ENCODE measurements at places on chromosomes 13 and 19.

DNA sequence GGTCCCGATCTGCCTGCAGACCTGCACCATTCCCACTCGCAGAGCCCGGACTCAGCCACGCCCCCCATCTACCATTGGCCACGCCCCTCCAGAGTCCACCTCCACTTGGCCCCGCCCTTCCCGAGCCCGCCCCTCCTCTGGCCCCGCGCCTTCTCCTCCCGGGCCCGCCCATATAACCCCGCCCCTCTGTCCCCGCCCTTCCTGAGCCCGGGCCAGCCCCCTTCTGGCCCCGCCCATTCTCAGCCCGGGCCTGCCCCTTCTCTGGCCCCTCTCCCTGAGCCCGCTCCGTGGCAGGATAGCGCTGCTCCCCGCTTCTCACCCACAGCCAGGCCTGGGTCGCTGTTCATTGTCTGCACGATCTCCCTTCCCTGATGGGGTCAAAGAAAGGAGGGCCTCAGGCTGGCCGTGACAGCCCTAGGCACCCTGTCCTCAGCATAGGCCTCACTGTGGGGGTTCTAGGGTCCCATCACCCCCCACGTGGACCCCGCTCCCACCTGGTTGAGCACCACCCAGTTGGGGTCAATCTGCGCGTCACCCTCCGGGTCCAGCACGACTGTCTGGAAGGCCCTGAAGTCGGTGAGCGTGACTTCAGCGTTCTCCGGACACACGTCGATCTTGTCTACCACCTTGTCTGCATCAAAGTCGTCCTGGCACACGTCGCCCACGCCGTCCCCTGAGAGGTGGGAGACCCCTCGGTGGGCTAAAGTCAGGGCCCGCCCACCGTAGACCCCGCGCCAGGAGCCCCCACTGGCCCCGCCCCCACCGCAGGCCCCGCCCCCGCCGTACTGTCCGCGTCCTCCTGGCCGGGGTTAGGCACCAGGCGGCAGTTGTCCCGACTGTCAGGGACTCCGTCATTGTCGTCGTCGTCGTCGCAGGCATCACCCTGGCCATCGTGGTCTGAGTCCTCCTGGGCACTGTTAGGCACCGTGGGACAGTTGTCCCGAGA lies 5.7 kb downstream of the COMP start:
- DNase-seq, result peak; percentile 17

DNA sequence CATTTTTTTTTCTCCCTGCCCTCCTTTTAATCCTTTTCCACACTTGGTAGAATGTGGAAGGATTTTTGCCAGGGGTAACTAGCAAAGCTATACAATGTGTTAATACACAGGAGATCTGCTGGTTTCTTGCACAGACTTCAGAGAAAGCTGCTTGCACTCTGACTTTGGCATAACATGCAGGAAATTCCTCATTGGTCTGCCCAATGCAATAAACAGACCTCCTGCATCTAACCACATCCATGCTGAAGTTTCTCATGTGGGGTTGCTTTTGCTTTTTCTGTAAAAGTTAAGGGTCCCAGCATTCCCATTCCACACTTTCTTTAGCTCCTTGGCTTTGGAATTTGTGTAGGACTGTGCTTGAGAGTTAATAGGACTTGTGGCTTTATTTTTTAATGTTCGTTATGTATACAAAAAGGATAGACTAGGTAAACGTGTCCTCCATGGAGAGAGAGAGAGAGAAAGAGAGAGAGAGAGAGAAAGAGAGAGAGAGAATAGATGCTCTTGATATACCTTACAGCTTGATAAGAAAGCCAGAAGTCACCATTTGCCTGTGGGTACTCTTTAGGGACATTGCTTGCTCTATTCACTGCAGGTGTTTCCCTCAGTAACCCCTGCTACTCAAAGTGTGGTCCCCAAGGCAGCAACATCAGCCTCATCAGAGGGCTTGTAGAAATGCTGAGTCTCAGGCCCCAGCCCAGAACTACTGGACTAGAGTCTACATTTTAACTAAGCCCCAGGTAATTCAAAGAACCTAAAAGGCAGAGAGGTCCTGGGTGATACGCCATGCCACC lies 170.5 kb downstream of the SHISA2 start:
- DNase-seq, result no peak

- DNase-seq, result no peak
Measured at GRCh38 chr13:64130171-64130570, 2714.5 kb upstream of the PCDH20 start.

DNA sequence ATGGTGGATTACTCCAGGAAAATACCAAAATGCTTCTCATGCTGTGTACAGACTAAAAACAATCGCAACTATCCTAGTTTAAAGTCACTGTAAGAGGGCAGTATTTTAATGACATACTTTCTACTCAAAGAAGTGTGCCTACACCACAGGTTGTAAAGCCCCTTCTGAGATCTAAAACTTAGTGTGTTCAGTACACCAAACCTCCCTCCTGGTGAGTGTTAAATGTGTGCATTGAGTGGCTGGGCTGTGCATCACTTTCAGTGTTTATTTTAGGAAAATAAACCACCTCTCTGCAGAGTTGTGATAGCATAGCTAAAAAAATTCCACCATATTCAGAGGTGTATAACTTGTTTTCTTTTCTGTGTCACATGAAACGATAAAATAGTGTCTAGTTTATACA lies 263.7 kb downstream of the DACH1 start:
- no peak for DNase-seq

DNA sequence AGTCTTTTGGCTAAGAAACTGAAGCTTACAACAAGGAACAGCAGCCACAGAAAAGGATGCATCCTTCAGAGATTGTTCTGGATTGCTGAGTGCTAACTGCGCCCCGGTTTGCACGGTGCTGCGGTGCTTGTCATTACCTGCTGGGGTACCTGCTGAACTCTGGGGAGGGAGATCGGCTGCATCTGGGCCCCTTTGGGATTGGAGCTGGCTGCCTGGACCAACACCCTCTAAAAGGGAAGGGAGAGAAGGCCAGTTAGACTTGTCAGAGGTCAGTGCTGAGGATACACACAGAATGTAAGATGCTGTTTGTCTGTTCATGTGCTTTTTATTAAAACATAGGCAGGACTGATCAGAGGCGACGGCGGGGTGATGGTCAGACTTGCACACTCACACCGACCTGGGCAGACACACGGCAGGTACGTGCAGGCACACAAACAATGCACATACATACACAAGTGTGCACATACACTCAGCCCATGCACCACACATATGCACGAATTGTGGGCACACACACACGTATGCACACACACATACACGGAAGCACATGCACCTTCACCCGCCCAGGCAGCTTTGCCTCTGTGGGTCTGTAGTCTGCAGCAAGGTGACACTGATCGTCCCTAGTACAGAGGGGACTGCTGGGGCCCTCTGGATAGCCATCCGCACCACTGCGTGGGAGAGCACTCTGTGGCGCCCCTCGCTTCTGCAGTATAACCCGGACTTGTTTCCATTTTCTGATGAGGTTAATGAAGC lies 66.1 kb downstream of the RFX2 start:
- no peak for DNase-seq

- no peak for DNase-seq
Measured at GRCh38 chr19:45769821-45770191, 754 bp upstream of the SIX5 start.

DNA sequence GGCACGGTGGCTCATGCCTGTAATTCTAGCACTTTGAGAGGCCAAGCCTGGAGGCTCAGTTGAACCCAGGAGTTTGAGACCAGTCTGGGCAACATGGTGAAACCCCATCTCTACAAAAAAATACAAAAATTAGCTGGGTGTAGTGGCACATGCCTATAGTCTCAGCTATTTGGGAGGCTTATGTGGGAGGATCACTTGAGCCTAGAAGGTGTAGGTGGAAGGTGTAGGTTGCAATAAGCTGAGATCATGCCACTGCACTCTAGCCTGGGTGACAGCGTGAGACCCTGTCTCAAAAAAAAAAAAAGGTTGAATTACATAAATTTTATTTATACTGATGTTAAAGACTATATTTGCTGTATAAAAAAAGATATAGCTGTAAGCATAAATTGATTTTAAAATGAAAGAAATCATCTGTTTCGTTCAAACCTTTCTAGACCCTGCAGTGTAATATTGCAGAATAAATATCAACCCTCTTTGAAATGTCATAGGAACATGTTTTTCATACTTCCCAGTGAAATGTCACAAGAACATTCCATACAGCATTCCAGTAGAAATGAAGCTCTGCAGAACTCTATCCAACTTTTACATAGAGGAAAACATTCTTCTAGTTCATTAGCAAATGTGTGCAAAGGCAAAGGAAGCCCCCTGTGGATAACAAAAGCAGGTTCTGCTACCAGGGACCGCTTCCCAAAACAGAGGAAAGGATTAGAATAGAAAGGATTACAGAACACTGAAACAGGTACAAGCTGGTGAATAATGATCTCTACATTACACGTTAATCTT lies 76.0 kb downstream of the CAB39L start:
- no peak for DNase-seq

- no peak for DNase-seq
Measured at GRCh38 chr13:95317039-95317989, 16.1 kb upstream of the ABCC4 start.

GRCh38 chr13:108786456-108787200 lies 157.2 kb downstream of the MYO16 start:
- no peak for DNase-seq

DNA sequence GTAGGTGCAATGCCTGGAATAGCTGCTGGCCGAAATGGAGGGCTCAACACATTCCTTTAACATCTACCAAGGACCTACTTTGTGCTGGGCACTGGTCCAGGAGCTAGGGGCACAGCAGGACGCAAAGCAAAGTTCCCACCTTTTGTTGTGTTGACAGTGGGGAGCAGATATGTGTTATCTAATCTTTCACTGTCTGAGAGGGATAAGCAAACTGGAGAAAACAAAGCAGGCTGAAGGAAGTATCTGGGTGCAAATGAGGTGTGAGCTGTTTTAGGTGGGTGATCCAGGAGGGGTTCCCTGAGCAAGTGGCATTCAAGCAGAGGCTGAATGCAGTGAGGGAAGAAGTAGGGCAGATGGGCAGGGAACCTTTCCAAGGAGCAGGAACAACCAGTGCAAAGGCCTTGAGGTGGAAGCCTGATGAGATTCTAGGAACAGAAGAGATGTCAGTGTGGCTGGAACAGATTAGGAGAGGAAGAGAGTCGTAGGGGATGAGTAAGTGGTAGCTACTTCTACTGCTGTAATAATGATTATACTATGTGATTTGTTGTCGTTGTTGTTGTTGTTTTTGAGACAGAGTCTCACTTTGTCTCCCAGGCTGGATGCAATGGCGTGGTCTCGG lies 2.2 kb upstream of the PLAUR start:
- no peak for DNase-seq

- no peak for DNase-seq
Measured at GRCh38 chr13:108561149-108561548, 68.3 kb upstream of the MYO16 start.

DNA sequence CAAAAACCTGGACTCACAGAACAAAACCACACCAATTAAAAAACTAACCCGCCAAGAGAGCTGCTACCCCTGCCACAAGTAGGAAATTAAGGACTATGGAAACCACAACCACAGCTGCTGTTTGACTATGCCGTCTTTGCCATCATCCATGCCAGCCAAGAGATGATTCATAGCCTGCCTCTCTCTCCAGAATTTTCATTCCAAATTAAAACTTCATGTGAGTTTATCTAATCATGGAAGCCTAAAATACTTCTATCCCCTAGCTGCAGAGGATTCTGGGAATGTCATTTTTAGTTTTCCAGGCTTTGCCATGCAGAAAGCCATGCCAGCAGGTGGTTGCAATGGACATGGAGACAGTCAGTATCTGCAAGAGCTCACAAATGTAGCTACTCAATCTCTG lies 27.6 kb upstream of the GTF2F2 start:
- DNase-seq, result no peak

- DNase-seq, result no peak
Measured at GRCh38 chr19:11620553-11620952, 23.3 kb downstream of the ZNF627 start.

- DNase-seq, result no peak
Measured at GRCh38 chr13:67017276-67017675, 212.9 kb downstream of the PCDH9 start.

DNA sequence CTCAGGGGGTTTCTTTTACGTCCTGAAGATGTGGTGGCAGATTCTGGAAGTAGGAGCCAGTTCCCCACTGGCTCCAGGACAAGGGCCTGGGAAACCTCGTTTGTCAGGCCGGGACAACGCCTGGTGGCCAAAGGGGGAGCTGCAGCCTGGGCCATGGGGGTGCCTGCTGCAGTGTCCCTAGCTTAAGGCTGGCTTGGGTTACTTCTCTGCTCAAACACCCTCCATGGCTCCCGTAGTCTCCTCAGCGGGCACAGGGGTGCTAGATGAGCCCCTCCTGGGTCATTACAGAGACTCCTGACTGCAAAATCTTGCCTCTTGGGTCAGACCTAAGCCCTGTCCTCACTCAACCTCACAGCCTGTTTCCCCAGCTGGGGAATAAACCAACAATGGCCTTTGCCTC lies 14.7 kb downstream of the CILP2 start:
- DNase-seq, result no peak

GRCh38 chr13:84705982-84706710 lies 823.9 kb upstream of the SLITRK1 start:
- DNase-seq, result no peak

DNA sequence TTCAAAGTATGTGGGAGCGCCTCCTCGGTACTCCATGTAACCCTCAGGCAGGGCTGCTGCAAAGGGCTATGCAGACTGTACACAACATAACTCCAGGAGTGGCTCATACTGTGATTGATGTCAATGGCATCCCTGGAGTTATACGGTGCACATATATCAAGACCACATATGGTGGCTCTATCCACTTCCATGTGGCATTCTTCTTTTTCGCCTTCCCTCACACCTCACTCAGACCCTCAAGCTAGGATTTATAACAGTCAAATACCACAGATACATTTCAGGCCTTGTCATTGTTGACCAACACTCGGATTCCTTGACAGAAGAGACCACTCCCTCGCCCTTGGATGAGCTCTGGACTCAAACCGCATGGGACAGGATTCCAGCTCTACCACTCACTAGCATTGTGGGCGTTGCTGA lies 11.3 kb upstream of the UBL3 start:
- DNase-seq, result no peak

DNA sequence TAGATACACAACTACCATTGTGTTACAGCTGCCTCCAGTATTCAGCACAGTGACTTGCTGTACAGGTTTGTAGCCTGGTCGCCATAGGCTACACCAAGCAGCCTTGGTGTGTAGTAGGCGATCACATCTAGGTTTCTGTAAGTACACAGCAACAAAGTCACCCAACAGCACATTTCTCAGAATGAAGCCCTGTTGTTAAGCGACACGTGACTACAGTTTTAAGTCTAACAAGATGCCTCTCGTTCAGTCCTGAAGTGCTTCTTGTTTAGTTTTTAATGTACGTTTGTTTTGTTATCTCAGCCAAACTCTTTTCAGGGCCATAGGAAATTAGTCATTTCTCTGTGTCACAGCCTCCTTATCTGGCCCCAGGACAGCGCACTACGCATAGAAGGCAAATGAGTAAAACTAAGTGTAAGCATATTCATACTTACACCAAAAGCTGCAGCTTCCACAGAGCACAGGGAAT lies 50.0 kb upstream of the GPR183 start:
- no peak for DNase-seq
